Esophagus squamous epithelium (tissue), 5 donors: ENCODE measurements at places on chromosomes 16 and 17.

- DNase-seq, result no peak
These were observed 14.0 kb downstream of the LASP1 start for GRCh38 chr17:38883592-38884526.

DNA sequence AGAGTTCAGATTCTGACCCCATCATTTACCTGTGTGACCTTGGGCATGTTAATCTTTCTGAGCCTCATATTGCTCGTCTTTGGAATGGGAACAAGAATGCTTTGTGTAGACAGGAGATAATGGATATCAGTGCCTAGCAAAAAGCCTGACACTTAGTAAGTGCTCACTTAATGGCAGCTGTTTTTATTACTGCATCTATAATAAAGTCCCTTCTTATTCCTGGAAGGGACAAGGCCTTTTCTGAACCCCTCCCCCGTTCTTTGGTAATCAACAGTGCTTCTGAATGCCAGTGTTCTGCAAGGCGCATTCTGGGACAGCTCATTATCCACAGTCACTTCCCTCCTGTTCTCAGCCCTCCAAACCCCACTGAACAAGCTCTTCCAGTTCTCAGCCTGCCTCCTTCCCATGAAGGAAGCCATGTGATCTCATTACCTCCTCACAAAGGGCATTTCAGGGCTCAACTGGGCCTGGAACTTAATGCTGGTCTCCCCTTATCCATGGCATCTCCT lies 25.1 kb upstream of the SUPT4H1 start:
- DNase-seq, result no peak

GRCh38 chr17:57256708-57257112 lies 387 bp downstream of the MSI2 start:
- no peak for DNase-seq

DNA sequence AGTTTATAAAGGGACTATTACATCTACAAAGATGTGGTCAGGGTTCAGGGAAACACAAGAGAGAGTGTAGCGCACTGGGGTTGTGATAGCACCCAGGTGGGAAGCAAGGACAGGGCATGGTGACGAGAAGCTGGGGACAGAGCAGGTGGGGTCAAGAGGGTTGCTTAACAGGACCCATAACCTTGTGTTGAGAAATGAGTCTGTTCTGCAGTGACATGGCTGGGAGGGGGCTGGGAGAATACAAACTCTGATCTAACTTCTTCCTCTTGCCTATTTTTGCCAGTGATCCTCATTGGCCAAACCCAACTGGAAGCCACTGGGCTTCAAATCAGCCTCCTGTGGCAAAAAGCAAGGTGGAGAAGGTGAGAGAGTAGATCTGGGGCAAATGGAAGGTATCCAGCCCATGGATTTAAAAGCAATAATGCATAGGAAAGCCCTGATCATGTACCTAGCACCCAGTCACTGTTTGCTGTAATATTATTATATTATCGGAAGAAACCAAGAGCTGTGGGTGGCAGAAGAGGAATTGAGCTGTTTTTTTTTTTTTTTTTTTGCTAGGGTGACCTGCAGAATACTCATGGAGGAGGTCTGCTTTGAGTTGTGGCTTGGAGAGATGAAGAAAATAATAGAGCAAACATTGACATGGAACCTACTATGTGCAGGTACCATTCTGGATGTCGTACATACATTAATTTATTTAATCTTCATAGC lies 76.9 kb upstream of the ZFHX3 start:
- DNase-seq, result no peak

DNA sequence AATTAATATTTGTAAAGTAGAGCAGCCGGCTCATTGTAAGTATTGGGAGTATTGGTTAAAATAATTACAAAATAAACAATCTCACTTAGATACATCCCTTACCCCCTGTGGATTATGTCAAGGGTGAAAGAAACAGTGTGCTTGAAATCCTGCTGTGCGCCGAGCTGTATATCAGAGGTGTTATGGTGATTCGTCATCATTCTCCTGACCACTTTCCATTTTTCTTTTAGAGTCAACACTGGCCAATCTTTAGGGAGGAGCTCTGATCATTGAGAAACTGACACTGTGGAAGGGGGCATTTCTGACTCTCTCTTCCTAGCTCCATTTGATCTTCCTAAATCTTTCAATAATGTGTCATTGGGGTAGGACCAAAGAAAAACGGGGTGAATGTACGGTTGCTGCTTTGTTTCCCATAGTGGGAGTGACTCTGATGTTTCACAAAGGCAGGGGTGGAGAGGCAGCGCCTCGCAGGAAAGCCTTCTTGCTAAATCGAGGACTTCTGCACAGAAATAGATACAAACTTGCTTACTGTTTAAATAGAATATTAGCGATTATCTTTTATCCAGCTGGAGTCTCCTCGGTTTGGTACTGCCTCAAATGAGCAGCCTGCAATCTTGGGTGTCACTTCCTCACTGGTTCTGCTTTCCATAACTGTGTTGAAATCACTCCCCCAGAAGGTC lies 123.4 kb downstream of the PRKCB start:
- no peak for DNase-seq
